ENCODE measurements at places on chromosomes 11 and 22. TPM values are rescaled to one million over a fixed set of nuclear protein-coding genes. Genes with fewer than 3 reads are reported as not detected.

DNA sequence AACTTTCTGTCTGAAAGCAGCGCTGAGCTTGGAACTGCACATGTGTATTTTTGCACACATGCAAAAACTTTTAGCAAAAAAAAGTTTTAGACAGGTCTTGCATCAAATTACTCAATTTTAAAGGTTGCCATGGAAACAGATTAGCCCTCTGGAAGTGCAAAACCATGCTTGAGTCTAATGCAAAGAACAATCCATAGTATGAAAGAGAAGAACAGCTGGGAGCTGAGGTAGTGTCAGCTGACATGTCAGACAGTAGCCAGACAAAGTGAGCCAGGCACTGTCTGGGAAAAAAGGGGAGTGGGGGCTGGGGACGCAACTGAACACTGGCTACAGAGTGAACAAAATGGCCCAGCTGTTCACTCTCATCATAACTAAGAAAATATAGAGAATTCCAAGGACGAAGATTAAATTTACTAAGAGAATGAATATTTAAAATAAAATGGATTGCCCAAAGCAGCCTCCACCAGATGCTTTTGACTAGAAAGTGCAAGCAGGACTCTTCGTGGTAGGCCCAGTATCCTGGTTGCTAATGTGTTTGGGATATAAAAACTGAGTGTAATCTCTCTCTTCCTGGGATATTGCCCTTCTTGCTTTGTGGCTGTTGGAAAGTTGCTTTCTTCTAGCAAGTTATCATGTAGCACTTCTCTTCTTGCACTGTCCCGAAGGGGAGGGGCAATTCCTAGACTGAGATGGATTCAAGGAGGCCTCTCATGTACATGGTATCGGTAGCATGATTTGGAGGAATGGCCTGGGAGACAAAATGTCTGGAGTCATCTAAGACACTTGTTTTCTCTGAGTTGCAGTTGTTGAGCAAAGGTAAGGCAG, 434.1 kb upstream of the FAT3 start:
- no peak for DNase-seq

- no peak for DNase-seq
Observed at GRCh38 chr22:42365111-42365865, 66.9 kb downstream of the NFAM1 start.

GRCh38 chr11:15875393-15875792, 481.0 kb downstream of the SOX6 start:
- DNase-seq: no peak

- DNase-seq: no peak
Observed at GRCh38 chr11:57596266-57596885, 1.1 kb upstream of the SERPING1 start.

The SUN2 gene
- 33.2 TPM for total RNA-seq

DNA sequence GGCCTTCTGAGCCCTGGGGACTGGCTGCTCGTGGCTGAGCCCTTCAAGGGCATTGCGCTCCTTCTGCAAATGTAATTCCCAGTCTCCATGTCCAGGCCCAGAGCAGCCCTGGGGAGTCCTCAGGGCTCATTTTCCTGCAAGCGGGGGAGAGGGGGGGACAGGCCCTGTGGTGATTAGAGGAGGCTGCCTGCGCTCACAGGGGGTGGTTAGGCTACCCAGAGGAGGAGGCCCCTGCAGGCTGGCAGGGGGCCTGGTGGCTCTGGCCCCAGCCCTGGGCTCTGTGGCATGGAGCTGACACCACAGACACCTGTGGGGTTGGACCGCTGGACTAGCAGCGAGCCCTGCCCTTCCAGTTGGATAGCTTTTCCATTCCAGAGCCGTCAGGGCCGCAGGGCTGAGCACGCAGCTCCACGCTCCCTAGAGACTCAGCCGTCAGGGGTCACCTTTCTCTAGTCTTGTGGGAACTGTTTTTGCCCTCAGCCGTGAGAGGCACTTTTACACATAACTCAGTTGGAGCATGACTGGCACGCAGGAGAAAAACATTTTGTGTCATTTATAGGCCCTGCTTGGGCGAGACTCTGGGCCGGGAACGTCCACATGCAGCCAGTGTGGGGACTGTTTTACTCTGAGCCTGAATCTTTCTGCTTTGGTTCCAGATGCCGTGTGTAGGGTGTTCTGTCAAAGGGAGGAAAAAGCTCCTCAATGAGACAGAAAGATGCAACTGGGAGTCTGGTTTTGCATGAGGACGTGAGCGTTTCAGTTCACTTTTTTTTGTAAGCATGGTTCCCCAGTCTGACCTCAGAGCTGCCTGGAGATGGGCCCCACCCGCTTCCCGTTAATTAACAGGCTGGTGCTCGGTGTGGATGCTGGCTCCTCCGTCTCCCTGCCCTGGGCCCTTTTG, 58.1 kb downstream of the LRP5 start:
- DNase-seq: no peak

- no peak for DNase-seq
Observed at GRCh38 chr11:88297863-88298262, 39.7 kb downstream of the CTSC start.

All from spinal cord (tissue), 10 donors.